Thymus (tissue), 14 donors: ENCODE measurements at places on chromosomes 1 and 21.
A peak's percentile ranks its signal among the peaks of the same experiment; 100 is the strongest.

- DNase-seq: no peak
- peak overlapping the region; percentile 2 for H3K4me3 ChIP-seq
- H3K27ac ChIP-seq: peak overlapping the region; percentile 61
- H3K4me1 ChIP-seq: no peaks in the 10 kb centered on the region
- peaks cover 28% of the 10 kb centered on the region for H3K27me3 ChIP-seq
These were observed 19.7 kb upstream of the LMX1A start for GRCh38 chr1:165376041-165376810.

DNA sequence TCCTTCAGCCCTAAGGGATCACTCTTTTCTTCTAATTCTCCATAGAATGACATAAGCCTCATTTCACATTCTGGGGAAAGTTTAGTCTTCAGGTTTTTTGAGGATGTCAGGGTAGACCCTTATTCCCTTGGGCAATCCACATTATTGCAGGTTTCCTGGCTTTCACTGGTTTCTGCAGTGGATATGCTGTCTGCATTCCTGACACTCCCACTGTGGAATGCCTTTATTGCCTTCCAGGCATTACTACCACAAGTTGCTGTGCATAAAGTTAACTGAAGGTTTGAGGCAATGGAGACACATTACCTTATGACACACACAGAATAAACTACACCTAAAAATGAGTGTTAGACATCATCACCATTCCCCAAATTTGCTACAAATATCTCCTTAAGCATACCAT, 12.7 kb downstream of the FASLG start:
- H3K27me3 ChIP-seq: peaks cover 43% of the 10 kb centered on the region
- no peaks in the 10 kb centered on the region for H3K36me3 ChIP-seq
- no peak overlapping the region for H3K27ac ChIP-seq
- peaks cover 17% of the 10 kb centered on the region for H3K4me1 ChIP-seq
- no peak for DNase-seq

GRCh38 chr21:19197950-19198349, 794.4 kb upstream of the TMPRSS15 start:
- DNase-seq: no peak
- no peak overlapping the region for H3K4me3 ChIP-seq
- H3K27me3 ChIP-seq: no peaks in the 10 kb centered on the region
- H3K36me3 ChIP-seq: no peaks in the 10 kb centered on the region
- H3K4me1 ChIP-seq: no peaks in the 10 kb centered on the region

DNA sequence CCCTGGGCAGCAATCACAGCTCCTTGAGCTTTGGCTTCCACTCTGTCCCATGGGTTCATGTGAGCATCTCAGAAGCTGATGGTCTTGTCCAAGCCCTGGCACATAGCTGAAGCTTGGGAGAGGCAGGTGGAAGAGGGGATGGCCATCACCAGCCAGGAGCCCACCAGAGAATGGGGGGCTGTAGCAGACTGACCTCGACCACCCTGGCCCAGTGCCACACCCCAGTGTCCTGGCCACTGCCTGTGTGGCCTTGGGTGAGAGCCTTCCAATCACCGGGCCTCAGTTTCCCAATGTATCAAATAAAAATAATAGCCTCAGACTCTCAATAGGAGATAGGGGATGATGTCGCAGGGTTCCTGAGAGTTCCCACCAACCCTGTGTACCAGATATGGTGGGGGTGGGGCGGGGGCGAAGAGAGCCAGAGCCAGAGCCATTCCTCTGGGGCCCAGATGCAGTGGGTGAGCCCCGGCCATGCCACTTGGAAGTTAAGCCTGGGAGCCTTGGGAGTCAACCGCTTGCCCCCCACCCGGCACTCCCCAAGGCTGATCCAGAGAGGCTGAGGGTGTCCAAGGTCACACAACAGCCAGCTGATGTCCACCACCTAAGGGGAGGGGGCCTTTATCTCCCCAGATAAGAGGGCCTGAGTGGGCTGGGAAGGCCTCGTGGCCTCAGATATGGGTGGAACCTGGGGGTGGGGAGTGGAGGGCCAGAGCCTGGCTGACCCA, 9.3 kb upstream of the EDN2 start:
- H3K27ac ChIP-seq: no peak overlapping the region
- DNase-seq: no peak
- no peaks in the 10 kb centered on the region for H3K36me3 ChIP-seq
- no peak overlapping the region for H3K4me3 ChIP-seq
- H3K4me1 ChIP-seq: no peaks in the 10 kb centered on the region

DNA sequence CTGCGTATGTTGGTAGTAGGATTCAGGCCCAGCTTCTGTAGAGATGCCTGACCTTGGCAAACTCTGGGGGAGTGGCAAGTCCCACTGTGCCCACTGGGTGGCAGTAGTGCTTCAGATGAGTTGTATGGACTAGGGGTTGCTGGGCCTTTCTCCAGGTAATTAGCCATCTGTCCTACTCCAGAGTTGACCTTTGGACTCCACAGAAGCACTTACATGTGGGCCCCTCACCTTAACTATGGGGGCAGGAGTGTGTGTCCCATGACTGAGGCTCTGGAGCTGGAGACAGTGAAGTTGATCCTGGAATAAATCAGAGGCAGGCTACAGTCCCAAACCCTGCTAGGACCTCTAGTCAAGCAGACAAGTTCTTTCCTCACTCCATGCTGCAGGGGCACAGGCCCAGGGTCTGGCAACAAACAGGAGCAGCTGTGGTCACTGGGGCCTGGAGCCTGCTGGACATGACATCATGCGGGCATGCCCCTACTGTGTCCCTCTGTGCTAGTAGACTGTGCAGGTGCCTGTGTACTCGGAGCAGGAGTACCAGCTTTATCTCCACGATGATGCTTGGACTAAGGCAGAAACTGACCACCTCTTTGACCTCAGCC, 4.6 kb downstream of the DMAP1 start:
- H3K27me3 ChIP-seq: no peaks in the 10 kb centered on the region
- H3K36me3 ChIP-seq: peaks cover 64% of the 10 kb centered on the region
- no peak overlapping the region for H3K27ac ChIP-seq
- peaks cover 7% of the 10 kb centered on the region for H3K4me1 ChIP-seq
- DNase-seq: no peak
- H3K4me3 ChIP-seq: no peak overlapping the region

DNA sequence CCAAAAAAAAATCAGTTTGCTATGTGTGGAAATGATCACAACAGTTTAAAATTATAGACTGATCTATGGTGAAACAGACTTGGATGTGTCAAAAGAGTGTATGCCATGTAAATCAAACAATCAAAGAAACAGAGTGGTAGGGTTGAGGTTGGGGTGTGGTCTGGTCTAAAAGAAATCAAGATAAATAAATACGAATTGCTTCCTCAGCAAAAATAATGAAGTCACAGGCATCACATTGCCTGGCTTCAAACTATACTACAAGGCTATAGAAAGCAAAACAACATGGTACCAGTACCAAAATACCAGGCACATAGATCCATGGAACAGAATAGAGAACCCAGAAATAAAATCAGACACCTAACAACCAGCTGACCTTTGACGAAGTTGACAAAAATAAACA, 1796.9 kb downstream of the NCAM2 start:
- no peak overlapping the region for H3K27ac ChIP-seq
- H3K36me3 ChIP-seq: no peaks in the 10 kb centered on the region
- no peak overlapping the region for H3K4me3 ChIP-seq
- no peaks in the 10 kb centered on the region for H3K4me1 ChIP-seq

- H3K27me3 ChIP-seq: no peaks in the 10 kb centered on the region
- DNase-seq: no peak
- H3K4me3 ChIP-seq: no peak overlapping the region
- H3K36me3 ChIP-seq: no peaks in the 10 kb centered on the region
- H3K27ac ChIP-seq: no peak overlapping the region
These were observed 40.9 kb downstream of the MTARC1 start for GRCh38 chr1:220827445-220828178.

DNA sequence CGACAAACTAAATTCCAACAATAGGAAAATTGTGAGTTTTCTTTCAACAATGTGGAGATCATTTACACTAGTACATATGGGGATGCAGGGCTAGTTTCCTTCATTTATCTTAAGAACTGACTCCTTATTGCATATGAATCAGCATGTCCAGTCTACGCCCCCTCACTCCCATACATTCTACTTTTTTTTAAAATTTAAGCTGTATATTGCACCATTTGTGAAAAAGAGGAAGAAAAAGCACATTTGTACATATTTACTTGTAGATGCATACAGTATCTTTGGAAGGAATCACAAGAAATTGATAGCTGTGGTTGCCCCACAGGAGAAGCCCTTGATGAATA, 15.9 kb downstream of the VPS26C start:
- no peaks in the 10 kb centered on the region for H3K27me3 ChIP-seq
- no peak for DNase-seq
- no peak overlapping the region for H3K4me3 ChIP-seq
- no peaks in the 10 kb centered on the region for H3K36me3 ChIP-seq
- no peak overlapping the region for H3K27ac ChIP-seq

GRCh38 chr1:14371771-14372497, 226.6 kb upstream of the KAZN start:
- no peaks in the 10 kb centered on the region for H3K27me3 ChIP-seq
- no peak overlapping the region for H3K4me3 ChIP-seq
- H3K36me3 ChIP-seq: no peaks in the 10 kb centered on the region
- no peak overlapping the region for H3K27ac ChIP-seq
- H3K4me1 ChIP-seq: peaks cover 3% of the 10 kb centered on the region

DNA sequence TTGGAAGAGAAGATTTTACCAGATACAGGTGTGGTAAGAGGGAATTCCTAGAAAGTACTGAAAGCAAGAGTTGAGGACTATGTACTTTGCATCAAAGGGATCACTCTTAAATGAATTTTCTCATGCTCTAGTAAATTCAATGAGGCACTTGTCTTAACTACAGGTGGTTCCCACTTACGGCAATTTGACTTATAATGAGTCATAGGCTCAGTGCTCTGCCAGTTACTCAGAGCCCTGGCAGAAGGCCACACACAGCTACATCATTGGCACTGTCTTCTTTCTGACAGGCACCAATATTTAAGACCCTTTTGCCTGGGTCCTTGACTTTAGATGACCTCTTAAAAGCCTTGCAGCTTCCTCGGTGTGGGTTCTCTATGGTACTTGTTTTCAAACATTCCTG, 15.9 kb upstream of the ADAMTS5 start:
- no peaks in the 10 kb centered on the region for H3K27me3 ChIP-seq
- no peaks in the 10 kb centered on the region for H3K36me3 ChIP-seq
- no peak overlapping the region for H3K4me3 ChIP-seq
- H3K27ac ChIP-seq: no peak overlapping the region
- no peaks in the 10 kb centered on the region for H3K4me1 ChIP-seq
- DNase-seq: no peak

GRCh38 chr1:56148326-56149193, 430.8 kb downstream of the PLPP3 start:
- no peak overlapping the region for H3K27ac ChIP-seq
- DNase-seq: no peak
- H3K36me3 ChIP-seq: no peaks in the 10 kb centered on the region
- H3K27me3 ChIP-seq: no peaks in the 10 kb centered on the region

- no peak overlapping the region for H3K4me3 ChIP-seq
- no peaks in the 10 kb centered on the region for H3K27me3 ChIP-seq
- H3K4me1 ChIP-seq: no peaks in the 10 kb centered on the region
- no peaks in the 10 kb centered on the region for H3K36me3 ChIP-seq
- no peak overlapping the region for H3K27ac ChIP-seq
- DNase-seq: no peak
These were observed 398.8 kb downstream of the DUSP10 start for GRCh38 chr1:221343136-221343535.

GRCh38 chr1:87720561-87720960, 391.9 kb downstream of the LMO4 start:
- no peak for DNase-seq
- H3K4me1 ChIP-seq: no peaks in the 10 kb centered on the region
- no peak overlapping the region for H3K27ac ChIP-seq

DNA sequence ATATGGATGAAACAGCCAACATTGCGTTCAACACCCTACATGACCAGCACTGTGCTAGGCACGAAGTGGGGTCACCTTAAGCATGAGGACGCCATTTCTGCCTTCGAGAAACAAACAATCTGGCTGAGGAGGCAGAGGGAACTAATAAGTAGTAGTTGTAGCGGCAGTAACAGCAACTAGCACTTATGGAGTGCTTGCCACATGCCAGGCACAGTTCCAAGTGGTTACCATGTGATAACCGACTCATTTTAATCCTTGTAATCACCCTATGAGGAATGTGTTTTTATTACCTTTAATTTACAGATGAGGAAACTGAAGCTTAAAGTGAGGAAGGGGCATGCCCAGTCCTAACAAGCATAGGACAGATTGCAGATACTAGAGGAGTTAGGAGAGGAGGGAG, 33.7 kb downstream of the KCND3 start:
- H3K27ac ChIP-seq: no peak overlapping the region
- no peaks in the 10 kb centered on the region for H3K27me3 ChIP-seq
- DNase-seq: no peak
- no peaks in the 10 kb centered on the region for H3K36me3 ChIP-seq
- no peak overlapping the region for H3K4me3 ChIP-seq

DNA sequence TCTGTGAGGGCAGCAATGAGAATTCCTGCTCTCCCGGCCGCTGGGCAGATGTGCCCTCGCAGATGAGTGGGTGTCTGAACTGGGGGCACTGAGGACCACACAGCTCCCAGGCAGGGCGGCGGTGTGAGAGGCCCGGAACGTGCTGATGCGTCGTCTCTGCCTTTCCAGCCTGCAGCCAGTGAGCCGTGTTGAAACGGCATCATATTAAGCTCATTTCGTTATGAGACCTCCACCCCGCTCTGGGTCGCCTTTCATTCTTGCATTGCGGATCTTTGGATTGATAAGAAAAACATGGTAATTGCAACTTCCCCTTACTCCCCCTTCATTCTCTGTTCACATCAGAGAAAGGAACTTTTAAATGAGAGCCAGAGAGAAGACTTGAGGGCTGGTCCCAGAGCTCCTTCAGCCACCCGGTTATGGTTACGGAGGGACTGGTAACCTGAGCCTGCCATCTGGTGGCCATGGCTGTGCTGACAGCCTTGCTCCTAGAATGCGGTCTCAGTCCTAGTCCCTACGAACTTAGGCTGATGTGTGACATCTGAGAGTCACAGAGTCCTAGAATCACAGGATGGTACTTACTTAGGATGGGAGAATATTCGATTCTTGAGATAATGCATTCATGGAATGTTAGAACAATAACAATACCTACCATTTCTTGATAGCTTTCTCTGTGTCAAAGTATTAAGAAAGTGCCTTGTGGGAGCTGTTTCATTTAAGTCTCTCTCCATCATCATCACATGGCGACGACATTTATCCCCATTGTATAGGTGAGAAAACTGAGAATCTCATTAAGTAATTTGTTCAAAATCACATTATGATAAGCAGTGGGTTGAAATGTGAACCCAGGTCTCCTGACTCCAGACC, 271.0 kb downstream of the TRABD2B start:
- H3K36me3 ChIP-seq: no peaks in the 10 kb centered on the region
- H3K27me3 ChIP-seq: peaks cover 21% of the 10 kb centered on the region
- no peak overlapping the region for H3K27ac ChIP-seq
- no peaks in the 10 kb centered on the region for H3K4me1 ChIP-seq

DNA sequence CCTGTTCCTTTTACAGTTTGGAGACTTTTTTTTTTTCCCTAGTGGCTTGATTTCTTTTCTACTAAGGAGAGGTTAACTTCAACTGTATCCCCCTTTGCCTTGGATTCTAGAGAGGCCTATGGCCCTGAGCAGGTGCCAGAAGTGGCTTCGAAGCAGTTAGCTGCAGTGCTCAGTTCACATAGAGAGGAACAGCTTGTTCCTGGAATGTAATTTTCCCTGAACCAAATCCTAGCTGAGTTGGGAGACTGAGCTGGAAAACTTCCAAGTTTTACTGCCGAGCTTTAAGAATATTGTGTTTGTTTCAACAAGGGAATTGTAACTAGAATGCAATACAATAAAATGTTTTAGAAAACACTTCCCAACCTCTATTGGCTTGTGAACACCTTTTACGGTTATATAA, 17.5 kb downstream of the RD3 start:
- H3K4me3 ChIP-seq: no peak overlapping the region
- no peak overlapping the region for H3K27ac ChIP-seq
